GM23338 (cell line): ENCODE measurements at places on chromosomes 1 and 21.

GRCh38 chr1:28159243-28159642, 17.2 kb downstream of the PTAFR start:
- H3K4me1 ChIP-seq: no peaks in the 10 kb centered on the region
- no peaks in the 10 kb centered on the region for H3K27me3 ChIP-seq
- no peak for DNase-seq
- no peaks in the 10 kb centered on the region for H3K36me3 ChIP-seq

DNA sequence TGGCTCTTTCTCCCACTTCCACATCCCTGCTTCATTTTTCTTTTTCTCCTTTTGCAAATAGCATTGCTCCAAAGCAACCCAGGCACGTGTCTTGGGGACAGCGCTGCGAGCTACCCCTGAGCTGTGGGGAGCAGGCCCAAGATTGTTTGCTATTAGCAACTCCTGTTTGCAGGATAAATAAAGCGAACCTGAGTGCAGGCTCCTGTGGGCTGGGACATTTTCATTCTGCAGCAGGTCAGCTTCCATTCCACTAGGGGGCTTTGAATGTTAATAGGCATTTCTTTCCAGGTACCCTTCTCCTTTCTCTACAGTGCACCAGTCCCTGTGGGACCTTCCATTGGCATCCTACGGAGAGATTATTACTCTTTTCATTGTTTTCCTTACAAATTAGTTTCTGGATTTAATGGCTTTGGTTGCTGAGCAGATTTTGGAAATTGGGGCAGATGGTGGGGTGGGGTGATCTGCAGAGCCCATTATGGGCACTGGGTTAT, 54.0 kb downstream of the OLFML3 start:
- no peaks in the 10 kb centered on the region for H3K27me3 ChIP-seq
- H3K4me3 ChIP-seq: peak overlapping the region; percentile 51
- H3K36me3 ChIP-seq: no peaks in the 10 kb centered on the region
- peak; percentile 92 for DNase-seq
- peaks cover 42% of the 10 kb centered on the region for H3K4me1 ChIP-seq

DNA sequence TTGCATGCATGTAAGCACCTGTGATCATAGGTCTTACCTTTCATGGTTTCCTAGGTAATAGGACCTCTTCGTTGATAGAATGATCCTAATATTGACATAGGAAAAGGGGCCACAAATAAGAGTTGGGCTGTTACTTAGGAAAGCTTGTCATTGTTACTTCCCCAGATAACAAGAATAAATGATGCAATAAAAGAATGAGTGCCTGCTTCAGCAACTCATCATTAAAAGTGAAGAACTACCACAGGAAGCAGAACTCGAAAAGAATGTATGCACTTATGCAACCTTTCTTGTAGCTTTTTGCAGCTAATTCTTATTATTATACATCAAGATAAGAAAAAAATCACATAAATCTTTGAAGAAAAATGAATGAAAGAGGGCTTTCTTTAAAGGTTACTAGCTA, 548.6 kb downstream of the LTN1 start:
- H3K27ac ChIP-seq: no peak overlapping the region
- no peaks in the 10 kb centered on the region for H3K36me3 ChIP-seq
- H3K4me1 ChIP-seq: no peaks in the 10 kb centered on the region

GRCh38 chr1:41769068-41769467, 149.7 kb downstream of the HIVEP3 start:
- no peak overlapping the region for H3K27ac ChIP-seq
- H3K36me3 ChIP-seq: no peaks in the 10 kb centered on the region
- no peaks in the 10 kb centered on the region for H3K27me3 ChIP-seq
- no peak for DNase-seq
- H3K4me3 ChIP-seq: no peak overlapping the region
- H3K4me1 ChIP-seq: no peaks in the 10 kb centered on the region

GRCh38 chr1:70483342-70483741, 72.3 kb downstream of the CTH start:
- no peaks in the 10 kb centered on the region for H3K27me3 ChIP-seq
- H3K36me3 ChIP-seq: no peaks in the 10 kb centered on the region
- H3K4me1 ChIP-seq: no peaks in the 10 kb centered on the region
- H3K4me3 ChIP-seq: no peak overlapping the region

- DNase-seq: no peak
- H3K36me3 ChIP-seq: no peaks in the 10 kb centered on the region
- no peak overlapping the region for H3K4me3 ChIP-seq
- no peaks in the 10 kb centered on the region for H3K27me3 ChIP-seq
- H3K4me1 ChIP-seq: no peaks in the 10 kb centered on the region
- H3K27ac ChIP-seq: no peak overlapping the region
Measured at GRCh38 chr21:22900490-22900889, 1902.3 kb downstream of the NCAM2 start.

- H3K27me3 ChIP-seq: peaks cover 19% of the 10 kb centered on the region
- H3K4me1 ChIP-seq: no peaks in the 10 kb centered on the region
- H3K36me3 ChIP-seq: no peaks in the 10 kb centered on the region
- DNase-seq: peak; percentile 93
- no peak overlapping the region for H3K27ac ChIP-seq
Measured at GRCh38 chr1:1630191-1630964, 1.6 kb upstream of the MMP23B start.

GRCh38 chr1:18256282-18257235, 149.0 kb downstream of the IGSF21 start:
- H3K27ac ChIP-seq: no peak overlapping the region
- H3K36me3 ChIP-seq: no peaks in the 10 kb centered on the region
- H3K4me3 ChIP-seq: no peak overlapping the region
- no peaks in the 10 kb centered on the region for H3K27me3 ChIP-seq
- DNase-seq: peak; percentile 96

- no peaks in the 10 kb centered on the region for H3K36me3 ChIP-seq
- H3K27ac ChIP-seq: no peak overlapping the region
- DNase-seq: peak; percentile 75
- H3K4me3 ChIP-seq: no peak overlapping the region
Measured at GRCh38 chr1:184222652-184223052, 164.2 kb upstream of the C1orf21 start.

- DNase-seq: peak; percentile 79
- no peaks in the 10 kb centered on the region for H3K27me3 ChIP-seq
- H3K27ac ChIP-seq: no peak overlapping the region
- H3K36me3 ChIP-seq: peaks cover 11% of the 10 kb centered on the region; the same call in 1 of the 2 replicates
- H3K4me1 ChIP-seq: peaks cover 36% of the 10 kb centered on the region
Measured at GRCh38 chr1:116910379-116911187, 867 bp downstream of the PTGFRN start.

- no peak for DNase-seq
- peaks cover 10% of the 10 kb centered on the region; the same call in 1 of the 2 replicates for H3K27me3 ChIP-seq
- no peak overlapping the region for H3K4me3 ChIP-seq
- peaks cover 5% of the 10 kb centered on the region for H3K4me1 ChIP-seq
Measured at GRCh38 chr1:13753636-13754402, 53.8 kb downstream of the PRDM2 start.

DNA sequence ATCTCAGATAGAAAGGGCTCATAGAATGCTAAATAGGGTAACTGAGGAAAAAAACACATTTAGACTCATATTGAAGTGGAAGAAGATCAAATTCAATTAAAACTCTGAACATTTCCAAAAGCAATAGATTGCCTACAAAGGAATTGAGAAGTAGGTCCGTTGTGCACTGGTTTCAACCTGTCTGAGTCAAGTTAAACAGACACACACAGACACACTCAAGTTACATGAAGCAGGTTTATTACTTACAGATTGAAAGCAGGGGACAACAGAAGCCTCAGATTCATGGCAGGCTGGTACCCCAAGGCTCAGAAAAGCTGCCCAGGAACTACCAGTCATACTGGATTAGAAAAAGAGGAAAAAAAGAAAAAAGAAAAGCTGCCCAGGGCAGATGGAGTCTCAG, 20.7 kb upstream of the S100A2 start:
- H3K27ac ChIP-seq: no peak overlapping the region
- H3K4me1 ChIP-seq: peaks cover 6% of the 10 kb centered on the region; the same call in 1 of the 2 replicates
- no peak for DNase-seq
- H3K4me3 ChIP-seq: no peak overlapping the region
- H3K27me3 ChIP-seq: no peaks in the 10 kb centered on the region

GRCh38 chr1:60281360-60281932, 207.9 kb upstream of the C1orf87 start:
- no peak overlapping the region for H3K4me3 ChIP-seq
- no peaks in the 10 kb centered on the region for H3K27me3 ChIP-seq
- DNase-seq: peak; percentile 89
- H3K4me1 ChIP-seq: no peaks in the 10 kb centered on the region
- no peak overlapping the region for H3K27ac ChIP-seq
- H3K36me3 ChIP-seq: no peaks in the 10 kb centered on the region

DNA sequence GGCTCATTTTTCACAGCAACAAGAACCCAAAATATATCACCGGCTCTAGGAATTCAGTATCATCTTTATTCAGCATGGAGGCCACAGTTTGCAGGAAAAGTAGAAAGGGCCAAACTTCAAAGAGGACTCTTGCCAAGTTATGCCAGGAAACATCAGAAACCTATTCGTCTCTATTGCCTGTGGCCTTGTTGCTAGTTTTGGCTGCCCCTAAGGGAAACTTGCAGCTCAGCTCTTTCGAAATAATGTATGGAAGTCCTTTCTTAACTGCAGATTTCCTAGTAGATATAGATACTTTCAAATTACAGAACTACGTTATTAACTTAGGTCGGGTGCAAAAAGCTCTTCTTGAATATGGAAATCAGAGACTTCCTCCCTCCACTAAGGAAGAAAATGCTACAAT, 4.2 kb upstream of the NENF start:
- DNase-seq: no peak
- peaks cover 12% of the 10 kb centered on the region; the same call in 1 of the 2 replicates for H3K4me1 ChIP-seq
- H3K4me3 ChIP-seq: no peak overlapping the region
- no peak overlapping the region for H3K27ac ChIP-seq
- peaks cover 4% of the 10 kb centered on the region for H3K27me3 ChIP-seq
- H3K36me3 ChIP-seq: no peaks in the 10 kb centered on the region

GRCh38 chr1:8363767-8364301, 45.9 kb downstream of the SLC45A1 start:
- no peak for DNase-seq
- no peak overlapping the region for H3K4me3 ChIP-seq
- H3K27me3 ChIP-seq: no peaks in the 10 kb centered on the region
- peaks cover 8% of the 10 kb centered on the region for H3K36me3 ChIP-seq
- H3K27ac ChIP-seq: no peak overlapping the region

DNA sequence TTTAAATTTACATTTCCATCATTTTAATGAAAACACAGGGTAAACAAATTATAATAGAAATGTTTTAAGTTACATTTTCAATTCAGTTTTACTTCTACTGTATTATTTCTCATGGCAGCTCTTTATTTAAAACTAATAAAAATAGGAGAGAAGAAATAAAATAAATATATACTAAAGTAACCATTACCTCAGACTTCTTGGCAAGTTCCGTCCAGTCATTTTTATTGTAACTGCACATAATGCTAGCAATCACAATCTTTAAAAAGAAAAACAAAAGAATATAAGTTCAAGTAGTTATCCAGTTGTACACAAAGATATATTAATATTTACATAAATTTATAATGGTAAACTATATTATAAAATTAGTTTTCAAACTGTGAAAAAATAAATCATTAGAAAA, 538.6 kb downstream of the DPYD start:
- H3K4me1 ChIP-seq: peaks cover 9% of the 10 kb centered on the region; the same call in 1 of the 2 replicates
- H3K36me3 ChIP-seq: no peaks in the 10 kb centered on the region
- H3K4me3 ChIP-seq: no peak overlapping the region
- no peaks in the 10 kb centered on the region for H3K27me3 ChIP-seq

DNA sequence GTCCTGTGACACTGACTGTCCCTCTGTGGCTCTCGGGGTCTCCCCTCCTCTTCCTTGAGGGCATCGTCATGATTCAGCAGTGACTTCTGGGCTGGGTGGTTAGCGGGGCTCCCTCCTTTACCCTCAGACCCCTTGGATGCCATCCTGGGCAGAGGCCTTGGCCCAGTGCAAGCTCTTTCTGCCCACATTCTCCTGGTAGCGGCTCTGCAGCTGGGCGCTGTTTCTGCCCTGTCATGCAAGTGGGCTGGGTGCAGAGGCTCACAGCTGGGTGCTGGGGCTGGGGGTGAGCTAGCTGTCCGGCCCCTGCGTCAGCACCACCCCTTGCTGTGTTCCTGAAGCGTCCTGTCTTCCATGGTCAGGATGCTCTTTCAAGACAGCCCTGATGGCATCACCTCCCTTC, 158.5 kb downstream of the PCBP3 start:
- no peak overlapping the region for H3K4me3 ChIP-seq
- no peak for DNase-seq
- H3K27me3 ChIP-seq: no peaks in the 10 kb centered on the region
- no peaks in the 10 kb centered on the region for H3K4me1 ChIP-seq
- no peaks in the 10 kb centered on the region for H3K36me3 ChIP-seq

DNA sequence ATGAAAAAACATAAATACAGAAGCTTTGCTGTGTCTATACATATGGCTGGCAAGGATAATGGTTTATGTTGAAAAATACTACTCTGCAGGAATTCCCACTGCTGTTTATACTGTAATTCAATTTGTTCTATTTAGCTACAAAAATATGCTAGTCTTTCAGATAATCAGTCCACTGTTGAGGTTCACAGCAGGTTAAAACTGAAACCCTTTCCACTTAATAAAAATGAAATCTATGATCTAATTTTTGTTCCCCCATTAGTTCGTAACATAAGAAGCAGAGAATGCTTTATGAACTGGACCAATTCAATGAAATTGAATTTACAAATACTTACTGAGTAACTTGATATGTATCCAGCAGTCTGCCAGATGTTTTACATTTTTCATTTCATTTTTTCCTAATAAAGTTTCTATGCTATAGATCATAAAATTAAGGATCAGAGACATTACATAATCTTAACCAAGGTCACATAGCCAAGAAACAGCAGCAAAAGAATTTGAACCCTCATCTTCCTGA, 360.1 kb upstream of the BEND5 start:
- H3K36me3 ChIP-seq: peaks cover 15% of the 10 kb centered on the region; the same call in 1 of the 2 replicates
- no peaks in the 10 kb centered on the region for H3K4me1 ChIP-seq
- no peak overlapping the region for H3K4me3 ChIP-seq

DNA sequence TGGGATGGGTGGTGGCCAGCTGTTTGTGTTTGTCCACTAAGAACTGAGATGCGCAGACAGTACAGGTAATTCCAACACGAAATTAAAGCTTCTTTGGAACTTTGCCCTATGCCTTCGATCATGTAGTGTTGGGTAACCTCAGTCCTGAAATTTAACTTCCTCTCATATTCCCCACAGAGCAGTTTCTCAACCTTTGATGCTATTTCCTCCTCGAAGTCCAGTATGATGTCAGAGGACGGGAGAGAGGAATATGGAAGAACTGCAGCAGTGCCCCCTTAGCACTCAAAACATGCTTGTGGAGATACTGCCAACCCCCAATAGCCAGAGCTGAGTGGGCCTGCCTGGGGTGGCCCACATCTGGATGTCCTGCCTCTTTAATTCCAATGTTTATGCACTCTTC, 3.6 kb downstream of the LPAR3 start:
- peaks cover 16% of the 10 kb centered on the region for H3K4me1 ChIP-seq
- H3K27me3 ChIP-seq: peaks cover 20% of the 10 kb centered on the region
- no peak overlapping the region for H3K27ac ChIP-seq
- H3K36me3 ChIP-seq: peaks cover 15% of the 10 kb centered on the region
- DNase-seq: no peak

DNA sequence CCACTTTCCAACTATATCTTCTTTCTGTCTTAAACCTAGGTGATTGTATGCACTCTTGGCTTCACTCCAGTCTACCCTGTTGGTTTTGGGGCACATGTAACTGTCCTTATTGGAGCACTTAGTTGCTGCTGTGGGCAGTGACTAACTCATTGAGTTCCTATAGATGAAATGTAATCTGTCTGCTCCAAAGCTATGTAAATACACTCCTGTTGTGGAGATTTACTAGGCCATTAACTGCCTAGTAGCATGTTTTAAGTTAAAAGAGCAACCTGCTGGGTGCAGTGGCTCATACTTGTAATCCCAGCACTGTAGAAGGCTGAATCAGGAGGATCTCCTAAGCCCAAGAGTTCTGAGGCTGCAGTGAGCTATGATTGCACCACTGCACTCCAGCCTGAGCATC, 137.6 kb downstream of the ZMYM4 start:
- peaks cover 6% of the 10 kb centered on the region; the same call in 1 of the 2 replicates for H3K4me1 ChIP-seq
- peaks cover 36% of the 10 kb centered on the region for H3K36me3 ChIP-seq
- no peaks in the 10 kb centered on the region for H3K27me3 ChIP-seq
- no peak overlapping the region for H3K27ac ChIP-seq
- H3K4me3 ChIP-seq: no peak overlapping the region
